ENCODE measurements at places on chromosomes 4 and X.

GRCh38 chrX:121666171-121666570, 618.8 kb downstream of the GLUD2 start:
- no peak for DNase-seq

- DNase-seq: no peak
These were observed 24.1 kb downstream of the ZCCHC12 start for GRCh38 chrX:118847676-118848075.

- DNase-seq: no peak
These were observed 106.3 kb downstream of the CDS1 start for GRCh38 chr4:84689197-84689596.

- DNase-seq: no peak
These were observed 110.9 kb downstream of the FRAS1 start for GRCh38 chr4:78168029-78168428.

DNA sequence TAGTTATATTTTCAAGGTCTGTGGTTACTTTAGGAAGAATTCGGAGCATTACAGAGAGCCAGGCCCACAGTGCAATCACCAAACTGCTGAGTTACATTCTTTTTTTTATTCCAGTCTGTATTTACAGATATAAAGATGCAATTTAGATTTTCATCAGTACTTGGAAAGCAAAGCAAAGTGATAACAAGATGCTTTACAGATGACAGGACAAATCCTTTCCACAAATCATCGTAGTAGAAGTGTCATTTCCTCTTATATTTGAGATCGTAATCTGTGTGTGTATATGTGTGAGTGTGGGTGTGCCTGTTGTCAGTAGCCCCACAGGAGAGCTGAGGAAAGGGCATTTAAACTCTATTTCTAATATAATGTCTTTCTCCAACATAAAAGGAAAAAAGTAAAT, 1893.7 kb downstream of the STIM2 start:
- DNase-seq: no peak

GRCh38 chrX:66489339-66489738, 149.5 kb downstream of the EDA2R start:
- no peak for DNase-seq

- DNase-seq: no peak
These were observed 56.7 kb upstream of the COL25A1 start for GRCh38 chr4:109359040-109359646.

GRCh38 chrX:1390621-1391369, 1.1 kb downstream of the SLC25A6 start:
- DNase-seq: no peak

GRCh38 chr4:141771889-141772830, 135.8 kb downstream of the IL15 start:
- DNase-seq: no peak

- DNase-seq: no peak
These were observed 381 bp downstream of the PHEX start for GRCh38 chrX:22032506-22032905.

DNA sequence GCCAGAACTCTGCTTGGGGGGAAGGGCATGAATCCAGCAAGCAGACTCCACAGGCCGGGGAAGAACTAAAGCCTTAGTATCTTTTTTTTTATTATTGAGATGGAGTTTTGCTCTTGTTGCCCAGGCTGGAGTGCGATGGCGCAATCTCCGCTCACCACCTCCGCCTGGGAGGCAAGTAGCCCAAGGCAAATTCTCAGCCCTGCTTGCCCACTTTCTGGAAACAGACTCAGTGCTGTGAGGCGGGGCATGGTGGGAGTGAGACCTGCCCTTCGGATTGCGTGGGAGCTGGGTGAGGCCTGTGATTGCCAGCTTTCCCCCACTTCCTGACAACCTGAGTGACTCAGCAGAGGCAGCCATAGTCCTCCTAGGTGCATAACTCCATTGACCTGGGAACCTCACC, 348.8 kb downstream of the GASK1B start:
- no peak for DNase-seq

DNA sequence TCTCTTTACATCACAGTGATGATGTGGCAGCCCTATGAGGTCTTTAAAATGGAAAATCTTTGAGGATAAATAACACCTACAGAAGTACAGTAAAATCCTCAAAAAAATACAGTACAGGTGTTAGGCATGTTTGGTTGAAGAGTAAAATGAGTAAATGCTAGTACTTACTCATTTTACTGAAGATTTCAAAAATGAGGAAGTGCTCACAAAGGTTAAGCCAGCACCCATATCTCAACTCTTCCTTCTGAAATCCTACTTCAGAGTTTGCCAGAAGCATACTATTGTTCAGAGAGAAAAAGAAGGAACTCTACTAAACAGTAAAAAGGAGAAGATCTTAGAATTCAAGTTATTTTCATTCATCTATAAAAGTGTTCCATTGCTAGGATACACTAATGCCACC, 130.9 kb downstream of the CBR4 start:
- no peak for DNase-seq

- DNase-seq: no peak
These were observed 2.6 kb downstream of the NLGN4X start for GRCh38 chrX:6225911-6226595.
